Naive thymus-derived CD4-positive, alpha-beta T cell (primary cell): ENCODE measurements at places on chromosomes 4 and X. TPM values are rescaled to one million over a fixed set of nuclear protein-coding genes. Genes with fewer than 3 reads are reported as not detected.
A peak's percentile ranks its signal among the peaks of the same experiment; 100 is the strongest.

DNA sequence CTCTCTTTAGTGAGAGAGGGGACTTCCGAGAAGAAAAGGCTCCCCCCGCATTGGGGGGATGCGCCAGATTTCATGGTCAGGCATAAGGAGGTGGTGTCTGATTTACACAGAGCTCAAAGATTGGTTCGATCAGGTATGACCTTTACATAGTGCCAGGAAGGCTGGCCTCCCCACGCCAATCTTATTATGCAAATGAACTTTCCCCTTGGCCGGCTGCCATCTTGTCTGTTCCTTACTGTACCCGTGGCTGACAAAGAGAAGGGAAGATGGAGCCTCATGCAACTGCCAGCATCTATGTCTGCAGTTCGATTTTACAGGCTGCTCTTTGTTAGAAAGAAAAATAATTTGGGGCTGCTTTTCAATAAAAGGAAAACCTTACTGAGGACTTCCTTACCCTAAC, 197.2 kb downstream of the GPM6A start:
- DNase-seq: no peak

- DNase-seq: no peak
Measured at GRCh38 chrX:72545990-72546389, 26.7 kb downstream of the HDAC8 start.

- no peak for DNase-seq
Measured at GRCh38 chr4:119130365-119131065, 5.1 kb upstream of the MYOZ2 start.

DNA sequence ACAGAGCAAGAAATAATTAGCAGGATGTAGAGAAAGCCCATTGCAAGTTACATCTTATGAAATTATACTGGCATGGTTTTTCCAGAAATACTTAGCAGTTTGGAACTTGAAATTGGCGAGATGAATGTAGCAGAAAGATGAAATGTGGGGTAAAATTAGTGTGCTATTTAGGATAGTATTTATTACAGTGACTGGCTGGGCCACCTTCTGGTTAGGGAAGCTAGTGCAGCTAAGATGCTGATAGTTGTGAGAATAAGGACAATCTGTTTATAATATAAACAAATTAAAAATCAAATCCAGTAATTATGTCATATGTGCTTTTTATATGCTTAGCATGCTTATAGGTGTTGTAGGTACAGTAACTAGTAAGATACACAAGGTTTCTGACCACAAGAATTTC, 74.8 kb downstream of the IL15 start:
- DNase-seq: no peak

DNA sequence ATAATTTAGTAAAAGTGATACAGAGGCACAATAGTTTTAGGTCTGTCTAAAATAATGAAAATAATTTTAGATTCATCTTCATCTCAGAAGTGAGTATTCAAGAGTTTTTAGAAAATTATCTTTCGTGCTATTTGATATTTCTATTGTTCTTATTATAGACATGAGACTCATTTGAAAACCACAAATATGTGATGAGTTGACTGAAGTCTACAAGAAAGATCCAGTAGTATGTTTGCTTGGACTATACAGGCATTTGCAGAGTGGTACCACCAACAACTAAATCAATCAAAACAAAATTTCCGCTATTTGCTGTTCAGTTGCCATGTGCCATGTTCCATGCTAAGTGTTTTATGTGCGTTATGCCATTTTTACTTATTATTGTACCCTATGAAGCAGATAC, 1318.5 kb downstream of the STIM2 start:
- no peak for DNase-seq

- DNase-seq: no peak
Measured at GRCh38 chr4:168560184-168561180, 63.6 kb downstream of the PALLD start.

GRCh38 chr4:140497747-140498636, at the start of gene MGAT4D:
TSS of gene MGAT4D (minus strand) at chr4:140498293. CDS start at chr4:140498222, 71 bp downstream.
- no peak for DNase-seq

GRCh38 chrX:155262970-155263754, 1.1 kb downstream of the RAB39B start:
- peak; percentile 6 for DNase-seq

- DNase-seq: no peak
Measured at GRCh38 chr4:129970801-129971200, 874.8 kb downstream of the C4orf33 start.

GRCh38 chr4:16437836-16438235, 211.6 kb upstream of the TAPT1 start:
- DNase-seq: no peak

DNA sequence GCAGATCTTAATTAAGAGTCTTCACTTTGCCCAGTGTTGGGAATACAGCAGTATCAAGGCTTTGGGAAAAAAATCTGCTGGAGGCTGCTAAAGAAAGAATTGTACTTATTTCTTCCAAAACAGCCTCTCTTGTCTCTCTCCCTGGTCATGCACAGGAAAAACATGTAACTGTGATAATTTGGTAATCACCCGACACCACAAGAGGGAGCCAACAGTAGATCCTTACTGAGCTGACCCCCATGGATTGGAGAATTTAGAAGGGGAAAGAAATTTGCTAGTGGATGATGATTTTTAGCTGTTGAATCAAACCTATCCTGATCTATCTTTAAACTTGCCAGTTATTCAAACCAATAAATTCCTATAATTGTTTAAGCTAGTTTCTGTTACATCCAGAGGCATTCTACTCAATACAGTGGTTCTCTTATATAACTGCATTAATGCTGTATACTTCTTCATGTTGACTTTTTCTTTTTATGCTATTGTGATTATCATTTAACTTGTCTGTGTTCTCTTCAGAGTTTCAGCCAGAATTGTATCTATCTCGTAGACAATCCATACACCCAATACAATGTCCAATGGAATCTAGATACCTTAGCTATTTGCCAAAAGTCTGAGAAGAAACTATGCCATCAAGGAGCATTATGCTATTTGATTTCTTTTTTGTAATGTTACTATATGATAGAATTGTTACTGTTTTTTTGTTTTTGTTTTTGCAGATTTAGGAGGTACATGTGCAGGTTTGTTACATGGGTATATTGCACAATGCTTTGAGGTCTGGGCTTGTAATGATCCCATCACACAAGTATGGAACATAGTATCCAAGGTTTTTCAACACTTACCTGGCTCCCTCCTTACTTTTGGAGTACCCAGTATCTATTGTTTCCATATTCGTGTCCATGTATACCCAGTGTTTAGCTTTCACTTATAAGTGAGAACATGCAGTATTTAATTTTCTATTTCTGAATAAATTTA, 31.3 kb upstream of the ARHGEF38 start:
- DNase-seq: peak; percentile 6

DNA sequence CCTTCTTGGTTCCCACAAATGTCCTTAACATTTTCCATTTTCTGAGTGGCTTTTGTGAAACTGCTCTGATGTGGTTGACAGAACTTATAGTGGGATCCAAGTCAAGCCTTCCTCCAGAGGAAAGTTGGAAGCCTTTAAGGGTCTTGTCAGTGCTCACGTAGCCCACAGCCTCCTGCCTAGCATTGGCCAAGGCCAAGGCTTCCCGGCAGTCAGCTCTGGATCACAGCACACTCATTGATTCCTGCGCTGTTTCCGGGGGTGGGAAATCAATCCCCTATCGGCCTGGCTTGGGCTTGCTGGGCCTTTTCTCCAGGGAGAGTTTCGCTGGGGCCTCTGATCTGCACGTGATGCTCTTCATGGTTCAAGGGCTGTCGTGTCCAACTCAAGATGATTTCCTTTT, 76.1 kb downstream of the SLC9A6 start:
- no peak for DNase-seq

DNA sequence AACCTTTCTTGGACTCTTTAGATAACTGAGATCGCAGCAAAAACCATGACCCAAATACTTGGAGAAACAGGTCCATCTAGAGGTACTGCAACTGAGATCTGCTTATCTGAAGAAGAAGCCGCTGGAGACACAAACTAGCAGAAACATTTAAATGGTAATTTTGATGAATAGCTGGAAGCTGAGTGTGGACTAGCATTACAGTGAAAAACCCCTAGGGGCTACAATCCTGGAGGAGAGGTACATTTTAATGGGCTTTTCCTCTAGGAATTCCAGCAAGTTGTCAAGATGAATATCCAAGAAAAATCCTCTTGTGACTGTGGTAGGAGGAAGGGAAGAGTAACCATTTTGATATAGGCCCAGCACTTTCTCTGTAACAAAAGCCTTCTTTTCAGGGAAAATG, 592.5 kb upstream of the GRIA3 start:
- DNase-seq: no peak

DNA sequence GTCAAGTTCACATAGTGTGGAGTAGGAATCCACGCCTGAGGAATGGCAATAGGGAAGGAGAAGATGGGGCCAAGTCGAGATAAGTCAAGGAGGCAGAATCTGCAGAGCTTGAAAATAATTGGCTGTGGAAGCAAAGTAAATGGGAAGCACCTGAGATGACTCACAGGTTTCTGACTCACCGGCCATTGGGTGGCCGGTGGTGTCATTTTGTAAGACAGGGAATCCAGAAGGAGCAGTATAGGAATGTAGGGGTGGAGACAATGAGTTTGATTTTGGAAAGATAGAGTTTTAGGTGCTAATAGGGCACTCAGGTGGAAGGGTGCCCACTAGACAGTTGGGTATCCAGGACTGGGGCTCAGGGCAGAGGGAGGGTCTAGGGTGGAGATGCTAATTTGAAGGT, 201.0 kb upstream of the MAMLD1 start:
- no peak for DNase-seq

DNA sequence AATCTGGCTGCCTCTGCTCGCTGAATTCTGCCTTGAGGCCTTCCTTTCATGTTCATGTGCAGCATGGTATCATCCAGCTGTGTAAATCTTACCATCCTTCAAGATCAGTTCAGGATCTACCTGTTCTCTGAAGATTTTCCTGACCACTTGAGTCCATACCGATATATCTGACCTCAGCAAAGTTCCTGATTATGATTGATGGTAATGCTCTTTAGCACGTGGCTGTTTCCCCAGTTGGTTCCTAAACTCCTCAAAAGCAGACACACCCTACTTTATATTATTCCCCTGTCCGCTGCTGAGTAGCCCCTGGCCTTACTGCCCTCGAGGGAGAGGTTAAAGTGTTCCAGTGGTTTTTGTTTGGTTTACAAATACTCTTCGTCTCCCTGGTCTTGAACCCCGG, 20.0 kb downstream of the GALNT7 start:
- no peak for DNase-seq

DNA sequence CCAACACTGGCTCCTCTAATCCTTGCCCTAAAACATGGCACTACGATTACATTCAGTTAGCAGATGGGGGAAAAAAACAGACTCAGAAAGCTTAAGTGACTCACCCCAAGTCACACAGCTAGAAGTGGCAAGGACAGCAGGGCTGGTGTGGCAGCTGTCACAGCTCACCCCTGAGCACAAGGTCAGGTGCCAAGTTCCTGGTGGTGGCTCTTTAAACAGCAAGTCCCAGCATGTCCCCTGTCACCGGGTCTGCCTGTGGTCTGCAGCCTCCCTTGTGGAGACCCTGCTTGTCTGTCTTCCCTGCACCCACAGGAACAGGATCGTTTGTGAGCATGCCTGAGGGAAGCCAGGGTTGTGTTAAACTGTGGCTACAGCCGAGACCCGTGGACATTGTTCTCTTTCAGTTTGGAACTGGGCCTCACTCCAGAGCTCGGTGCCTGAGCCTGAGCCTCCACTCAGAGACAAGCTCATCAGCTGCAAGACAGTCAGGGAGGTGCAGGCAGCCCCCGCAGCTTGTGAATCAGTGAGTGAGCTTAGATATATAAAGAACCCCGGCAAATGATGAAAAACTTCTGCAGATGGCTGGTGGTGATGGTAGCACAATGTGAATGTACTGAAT, 260.8 kb downstream of the BCOR start:
- no peak for DNase-seq

GRCh38 chrX:47562615-47563243, 1.7 kb downstream of the ARAF start:
- DNase-seq: no peak

GRCh38 chrX:69192603-69193002, 27.4 kb upstream of the PJA1 start:
- no peak for DNase-seq

GRCh38 chr4:39975488-39976089, 2.1 kb downstream of the PDS5A start:
- DNase-seq: no peak

DNA sequence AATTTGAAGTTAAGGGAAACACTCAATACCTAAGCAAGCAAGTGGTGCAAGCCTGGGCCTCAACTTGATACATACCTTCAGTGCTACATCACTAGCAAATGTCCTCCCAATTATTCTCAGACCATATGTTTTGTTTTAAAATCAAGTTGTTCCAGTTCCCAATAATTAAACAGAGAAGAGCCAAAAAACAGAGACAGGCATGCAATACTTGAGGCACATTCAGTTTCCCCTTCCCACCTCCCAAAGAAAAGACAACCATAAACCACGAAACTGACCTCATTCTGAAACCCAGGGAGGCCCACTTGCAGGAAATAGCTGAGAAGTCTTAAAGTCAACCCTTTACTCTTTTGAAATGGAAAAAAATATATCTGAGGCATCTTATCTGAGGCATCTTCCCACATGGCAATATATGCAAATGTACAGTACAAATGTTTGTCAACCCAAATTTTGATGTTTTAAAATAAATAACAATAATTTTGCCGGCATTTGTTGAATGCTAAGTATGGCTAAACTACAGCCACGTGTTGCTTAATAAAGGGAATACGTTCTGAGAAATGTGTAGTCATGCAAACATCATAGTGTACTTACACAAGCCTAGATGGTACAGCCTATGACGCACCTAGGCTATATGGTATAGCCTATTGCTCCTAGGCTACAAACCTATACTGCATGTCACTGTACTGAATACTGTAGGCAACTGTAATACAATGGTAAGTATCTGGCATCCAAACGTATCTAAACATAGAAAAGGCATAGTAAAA, 147.5 kb downstream of the TSPAN5 start:
- DNase-seq: no peak

GRCh38 chr4:111959222-111959621, 186.0 kb upstream of the FAM241A start:
- DNase-seq: no peak

DNA sequence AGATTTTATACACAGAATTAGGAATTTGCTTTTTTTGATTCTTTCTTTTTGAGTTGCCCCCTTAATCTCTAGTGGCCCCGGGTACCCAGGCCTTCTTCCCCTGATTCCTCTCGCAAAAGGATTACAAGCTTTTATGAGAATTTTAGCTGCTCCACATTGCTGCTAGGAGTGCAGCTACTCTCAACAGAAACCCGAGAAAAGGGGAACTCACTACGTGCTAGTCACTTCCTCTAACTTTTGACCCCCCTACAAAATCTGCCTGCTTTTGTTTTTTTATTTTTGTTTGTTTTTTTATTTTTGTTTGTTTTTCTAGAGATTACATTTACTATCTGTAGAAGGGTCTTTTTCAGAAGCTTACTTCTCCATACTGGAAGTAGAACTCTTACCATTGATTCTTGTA, 64.1 kb downstream of the ZNF81 start:
- no peak for DNase-seq

GRCh38 chr4:138389976-138390685, 148.0 kb upstream of the SLC7A11 start:
- no peak for DNase-seq

- DNase-seq: peak; percentile 10
Measured at GRCh38 chr4:164012396-164013027, 518.0 kb downstream of the TMA16 start.

Gene ASMT
- not detected for polyA plus RNA-seq

Gene GYPB
- polyA plus RNA-seq: not detected

Gene RBMXL3
- not detected for polyA plus RNA-seq

Gene AKAP4
- not detected for polyA plus RNA-seq

Gene TEX13B
- not detected for polyA plus RNA-seq

Gene ASB12
- not detected for polyA plus RNA-seq

Gene SPANXN3
- not detected for polyA plus RNA-seq

Gene HPSE
- polyA plus RNA-seq: 6.3 TPM
